ENCODE measurements at places on chromosomes 12 and 14. TPM values are rescaled to one million over a fixed set of nuclear protein-coding genes. Genes with fewer than 3 reads are reported as not detected.
A peak's percentile ranks its signal among the peaks of the same experiment; 100 is the strongest.

DNA sequence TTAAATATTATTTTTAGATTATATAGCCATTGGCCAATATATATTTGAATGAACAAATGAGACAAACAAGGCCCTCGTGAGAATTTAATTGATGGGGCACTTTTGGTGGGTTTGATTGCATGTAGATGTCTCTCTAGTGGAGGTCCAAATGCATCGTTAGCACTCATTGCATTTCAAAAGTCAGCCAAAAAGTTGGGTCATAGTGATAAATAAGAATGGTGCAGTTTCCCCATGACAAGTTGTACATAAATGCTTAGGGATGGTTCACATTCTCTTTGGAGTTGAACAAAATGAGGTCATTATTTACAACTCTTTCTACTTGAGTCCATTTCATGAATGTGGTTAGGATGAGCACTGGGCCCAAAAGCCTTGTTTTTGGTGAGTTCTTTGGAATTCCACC, 1.0 kb downstream of the BEST3 start:
- DNase-seq: no peak

- no peak for DNase-seq
Observed at GRCh38 chr14:22333422-22334274, 255.4 kb downstream of the DAD1 start.

GRCh38 chr12:69028941-69029729, 96.2 kb upstream of the CPM start:
- DNase-seq: no peak

DNA sequence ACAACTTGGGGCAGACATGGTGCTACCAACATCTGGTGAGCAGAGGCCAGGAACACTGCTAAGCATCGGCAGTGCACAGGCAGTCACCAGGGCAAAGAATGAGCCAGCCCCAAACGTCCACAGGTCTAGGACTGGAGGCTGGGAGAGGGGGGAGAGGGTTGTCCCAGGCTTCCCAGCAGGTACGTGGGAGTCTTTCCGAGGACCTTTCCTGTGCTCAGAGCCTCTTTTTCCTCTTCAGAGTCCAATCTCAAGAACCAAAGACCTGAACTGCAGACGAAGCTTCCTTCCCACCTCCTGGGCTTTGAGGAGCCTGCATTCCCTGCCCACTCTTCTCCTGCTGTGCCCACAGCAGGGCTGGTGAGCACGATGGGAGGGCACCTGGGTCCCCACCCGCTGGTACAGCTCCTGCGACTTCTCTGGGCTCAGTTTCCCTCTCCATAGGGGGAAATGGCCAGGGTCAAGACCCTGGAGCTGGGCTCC, 48.7 kb downstream of the DLK1 start:
- no peak for DNase-seq

DNA sequence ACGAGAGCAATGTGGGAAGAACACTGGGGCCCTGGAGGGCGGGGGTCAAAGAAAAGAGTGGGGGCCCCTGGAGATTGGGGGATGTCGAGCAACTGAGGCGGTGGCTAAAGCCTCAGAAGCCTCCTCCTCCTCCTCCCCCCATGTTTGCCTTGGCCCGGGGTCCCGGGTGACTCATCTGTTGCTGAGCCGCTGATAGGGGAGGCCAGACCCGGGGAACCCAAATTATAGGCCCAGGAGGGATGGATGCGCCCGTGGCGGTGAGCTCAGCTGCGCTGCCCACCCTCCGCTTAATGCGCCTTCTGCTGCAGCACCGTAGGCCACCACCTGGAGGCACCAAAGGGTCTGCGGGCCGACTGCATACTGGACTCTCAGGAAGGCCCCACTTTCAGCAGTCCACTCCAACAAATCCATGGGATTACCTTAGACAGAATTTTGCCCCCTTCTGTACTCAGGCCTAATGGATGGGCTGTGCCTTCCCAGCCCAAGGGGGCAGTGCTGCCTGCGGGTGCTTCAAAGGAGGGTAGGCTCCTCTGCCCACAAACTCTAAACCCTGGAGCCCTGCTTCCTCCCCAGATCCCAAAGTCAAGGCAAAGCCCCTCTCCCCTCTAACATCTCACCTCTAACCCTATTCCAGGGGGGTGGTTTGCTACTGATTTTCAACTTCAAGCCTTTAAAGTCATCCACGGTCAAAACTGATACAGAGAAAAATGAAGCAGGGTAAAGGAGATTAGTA, 2.6 kb upstream of the WNT10B start:
- no peak for DNase-seq

GRCh38 chr12:24823808-24824515, 124.9 kb downstream of the BCAT1 start:
- no peak for DNase-seq

DNA sequence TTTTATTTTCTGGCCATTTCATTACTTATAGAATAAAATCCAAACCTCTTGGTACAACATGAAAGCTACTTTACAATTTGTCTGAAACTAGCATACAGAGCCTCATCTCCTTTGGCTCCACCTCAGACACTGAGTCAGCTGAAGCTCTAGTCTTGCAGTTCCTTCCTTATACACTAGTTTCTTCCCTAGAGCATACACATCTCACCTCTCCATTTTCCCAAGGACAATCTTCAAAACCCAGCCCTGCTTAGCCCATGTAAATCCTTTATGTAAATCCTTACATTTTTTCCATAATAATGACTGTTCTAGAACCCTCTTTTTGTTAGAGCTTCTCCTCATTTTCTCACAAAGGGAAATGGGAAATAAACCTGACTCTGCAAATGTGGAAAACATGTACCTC, 463.4 kb downstream of the SLC16A7 start:
- no peak for DNase-seq

GRCh38 chr12:4555804-4556203, 6.2 kb upstream of the DYRK4 start:
- DNase-seq: no peak

GRCh38 chr14:39681782-39682399, 249.7 kb upstream of the FBXO33 start:
- no peak for DNase-seq

DNA sequence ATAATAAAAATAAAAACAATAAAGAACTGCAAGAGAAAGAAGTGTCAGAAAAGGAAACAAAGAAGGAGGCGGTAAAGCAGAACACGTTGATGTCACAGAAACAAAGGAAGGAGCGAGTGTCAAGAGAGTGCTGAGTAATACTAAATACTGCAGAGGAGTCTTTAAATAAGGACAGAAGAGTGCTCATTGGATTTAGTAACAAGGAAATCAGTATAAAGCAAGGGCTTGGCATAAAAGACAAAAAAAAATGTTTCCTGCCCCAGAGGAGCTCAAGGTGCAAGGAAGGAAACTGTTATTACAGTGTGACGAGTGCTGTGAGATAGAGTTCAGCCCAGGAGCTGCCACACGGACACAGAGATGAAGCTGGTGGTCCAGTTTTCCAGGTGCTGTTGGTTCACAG, 8.4 kb upstream of the TUBA1A start:
- DNase-seq: no peak

GRCh38 chr14:55814064-55814463, 234.1 kb downstream of the KTN1 start:
- DNase-seq: no peak

GRCh38 chr12:75814851-75815754, 216.5 kb downstream of the PHLDA1 start:
- DNase-seq: peak; percentile 94

DNA sequence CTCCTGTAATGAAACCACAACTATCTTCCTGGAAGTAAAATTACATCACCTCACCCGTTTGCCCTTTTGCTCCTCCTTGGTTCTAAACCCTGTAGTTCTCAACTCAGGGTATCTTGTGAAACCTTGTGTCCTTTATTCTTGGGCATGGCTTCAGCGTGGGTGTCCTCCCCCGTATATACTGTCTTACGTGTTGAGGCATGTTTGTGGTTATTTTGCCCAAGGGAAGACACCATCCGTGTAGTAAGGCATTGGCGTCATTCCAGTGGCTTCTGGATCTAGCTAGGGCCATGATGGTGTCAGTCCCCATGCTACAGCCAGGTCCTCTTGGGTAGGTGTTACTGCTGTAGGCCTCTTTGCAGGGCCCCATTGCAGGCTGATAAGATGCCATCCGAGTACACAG, 115.4 kb downstream of the ZFP36L1 start:
- no peak for DNase-seq

DNA sequence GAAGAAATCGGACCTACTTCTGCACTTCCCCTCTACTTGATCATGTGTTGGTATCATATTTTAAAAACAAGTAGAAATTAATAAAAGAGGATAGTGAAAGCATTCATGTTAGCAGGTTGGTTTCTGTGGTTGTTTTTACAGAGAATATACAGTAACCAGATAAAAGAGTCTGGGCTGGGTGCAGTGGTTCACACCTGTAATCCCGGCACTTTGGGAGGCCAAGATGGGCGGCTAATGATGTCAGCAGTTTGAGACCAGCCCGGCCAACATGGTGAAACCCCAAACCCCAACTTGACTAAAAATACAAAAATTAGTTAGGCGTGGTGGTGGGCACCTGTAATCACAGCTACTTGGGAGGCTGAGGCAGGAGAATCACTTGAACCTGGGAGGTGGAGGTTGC, 55.9 kb downstream of the LRP6 start:
- DNase-seq: no peak

GRCh38 chr14:74938531-74939495, 15.8 kb upstream of the RPS6KL1 start:
- no peak for DNase-seq

Gene CKAP4
- 168 TPM for total RNA-seq

Gene KLRC3
- not detected for total RNA-seq

Gene LRRC43
- total RNA-seq: 2.2 TPM

Gene SALL2
- total RNA-seq: 0.79 TPM

Gene GNB3
- 1.4 TPM for total RNA-seq

Gene TAS2R13
- 0.73 TPM for total RNA-seq

Gene RNASE1
- total RNA-seq: 75.5 TPM

Gene ACOT6
- total RNA-seq: not detected

All from pulmonary artery endothelial cell (primary cell).